Activated CD8-positive, alpha-beta memory T cell treated with anti-CD3 and anti-CD28 coated beads, Interleukin-2, amount 50 U/mL, for 48 hours (primary cell): ENCODE measurements at places on chromosomes 5 and 9.
A peak's percentile ranks its signal among the peaks of the same experiment; 100 is the strongest.

- DNase-seq: no peak
Observed at GRCh38 chr5:168647083-168647482, 67.9 kb upstream of the PANK3 start.

DNA sequence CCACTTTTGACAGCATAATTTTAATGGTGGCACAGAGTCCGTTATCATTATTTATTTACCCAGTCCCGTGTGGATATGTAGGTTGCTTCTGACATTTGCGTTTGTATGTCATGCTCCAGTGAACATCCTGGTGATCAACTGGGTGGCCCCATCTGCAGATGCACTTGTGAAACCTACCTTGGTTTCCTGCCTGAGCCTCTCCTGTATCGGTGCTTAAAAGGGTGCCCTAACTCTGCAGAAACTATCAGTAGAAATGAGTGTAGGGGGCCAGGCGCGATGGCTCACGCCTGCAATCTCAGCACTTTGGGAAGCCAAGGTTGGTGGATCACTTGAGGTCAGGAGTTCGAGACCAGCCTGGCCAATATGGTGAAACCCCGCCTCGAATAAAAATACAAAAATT is 92.1 kb upstream of the IER5L start:
- peak; percentile 61 for DNase-seq

- DNase-seq: no peak
Observed at GRCh38 chr5:424301-425110, 18.5 kb upstream of the EXOC3 start.

DNA sequence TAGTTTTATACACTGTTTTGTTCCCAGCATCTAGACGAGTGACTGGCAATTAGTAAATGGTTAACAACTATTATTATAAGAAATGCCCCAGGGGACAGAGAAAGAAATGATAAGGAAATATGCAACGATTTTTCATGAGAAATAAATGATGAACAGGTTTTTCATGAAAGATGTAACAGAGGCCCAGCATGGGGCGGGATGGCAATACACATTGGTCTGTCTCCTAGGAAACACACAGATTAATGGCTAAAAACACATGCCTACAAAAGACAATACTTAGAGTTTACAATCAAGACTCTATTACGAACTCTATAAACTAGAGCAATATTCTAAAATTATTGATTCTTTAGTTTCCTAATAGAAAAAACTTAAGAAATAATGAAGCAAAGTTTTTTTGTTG is 441.5 kb upstream of the CDH9 start:
- no peak for DNase-seq

DNA sequence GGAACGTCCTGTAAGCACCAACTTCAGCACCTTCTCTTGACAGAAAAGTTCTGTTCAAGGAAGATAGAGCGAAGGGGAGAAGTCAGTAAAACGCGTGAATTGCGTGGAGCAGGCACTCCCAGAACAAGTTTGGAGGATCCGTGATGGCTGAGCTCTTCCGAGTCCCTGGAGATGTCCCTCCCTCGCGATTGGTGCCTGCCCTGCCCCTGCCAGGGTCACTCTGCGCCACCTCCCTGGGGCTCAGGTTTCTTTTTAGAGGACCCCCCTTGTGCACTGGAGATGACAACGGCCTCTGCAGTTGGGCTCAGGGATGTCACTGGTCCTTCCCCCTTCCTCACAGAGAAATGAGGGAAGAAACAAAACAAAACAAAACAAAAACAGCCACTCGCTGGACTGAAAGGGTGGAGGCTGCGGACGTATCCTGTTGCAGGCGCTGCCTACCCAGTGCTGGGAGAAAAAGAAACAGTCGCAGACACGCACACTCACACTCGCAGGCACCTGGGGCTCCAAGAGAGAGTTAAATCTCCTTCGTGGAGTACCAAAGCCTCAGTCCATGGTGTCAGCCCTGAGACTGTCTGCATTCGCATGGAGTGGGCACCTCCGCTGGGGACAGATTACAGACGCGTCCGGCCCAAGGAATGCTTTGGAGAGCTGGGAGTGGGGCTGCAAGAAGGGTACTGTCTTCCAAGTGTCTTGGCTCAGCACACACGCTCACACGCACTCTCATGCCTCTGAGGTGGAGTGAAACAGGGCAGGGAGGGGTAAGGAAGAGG is 512.7 kb downstream of the SLCO4C1 start:
- no peak for DNase-seq

DNA sequence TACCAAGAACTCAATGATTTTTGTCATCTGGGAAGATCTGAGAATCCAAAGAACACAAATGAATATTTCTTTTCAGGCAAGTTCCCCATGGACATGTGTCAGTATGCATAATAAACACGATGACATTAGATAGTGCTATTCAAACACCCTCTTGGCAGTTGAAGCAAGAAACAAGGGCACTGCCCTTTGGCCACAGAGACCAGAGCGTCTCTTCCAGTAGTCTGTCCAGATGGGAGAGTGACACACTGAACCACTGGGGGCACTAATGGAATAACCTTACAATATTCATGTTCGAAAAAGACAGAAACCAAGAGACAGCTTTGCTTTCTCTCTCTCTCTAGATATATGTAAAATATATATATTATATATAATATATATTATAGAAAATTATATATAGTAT is 301.9 kb downstream of the CTNND2 start:
- DNase-seq: no peak

GRCh38 chr9:13292782-13293181 is 13.3 kb upstream of the MPDZ start:
- no peak for DNase-seq

DNA sequence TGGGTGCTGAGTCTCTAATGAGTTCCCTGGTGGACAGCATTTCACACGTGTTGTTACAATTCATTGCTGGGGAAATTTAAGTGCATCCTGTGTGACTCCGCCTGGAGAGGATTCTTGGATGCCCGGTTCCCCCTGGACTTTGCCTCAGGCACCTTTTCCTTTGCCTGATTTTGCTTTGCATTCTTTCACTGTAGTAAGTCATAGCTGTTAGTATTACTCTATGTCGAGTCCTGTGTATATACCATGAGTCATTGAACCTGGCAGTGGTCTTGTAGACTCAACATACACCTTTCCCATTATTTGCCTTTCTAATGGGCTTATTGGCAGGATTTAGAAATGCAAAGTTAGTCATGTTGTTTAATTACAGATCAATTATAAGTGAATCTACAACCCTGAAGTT is 81.9 kb upstream of the DHFR start:
- DNase-seq: no peak

DNA sequence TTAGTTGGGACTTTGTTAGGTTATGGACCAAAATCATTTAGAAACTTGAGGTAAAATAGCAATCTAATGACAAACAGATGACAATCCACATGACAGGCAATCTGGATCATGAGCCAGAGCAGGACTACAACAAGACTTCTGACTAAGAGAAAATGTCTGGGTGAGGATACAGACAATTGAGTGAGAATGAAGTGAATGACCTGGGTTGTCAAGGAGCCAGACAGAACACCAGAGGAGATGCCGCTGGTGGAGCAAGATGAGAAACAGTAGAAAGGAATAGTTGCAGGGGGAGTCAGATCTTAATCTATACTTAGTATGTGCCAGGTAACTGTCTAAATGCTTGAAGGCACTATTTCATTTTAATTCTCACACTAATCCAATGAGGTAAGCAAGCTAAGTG is 277.8 kb downstream of the PRELID2 start:
- no peak for DNase-seq

- DNase-seq: no peak
Observed at GRCh38 chr5:16852251-16853005, 83.7 kb downstream of the MYO10 start.

DNA sequence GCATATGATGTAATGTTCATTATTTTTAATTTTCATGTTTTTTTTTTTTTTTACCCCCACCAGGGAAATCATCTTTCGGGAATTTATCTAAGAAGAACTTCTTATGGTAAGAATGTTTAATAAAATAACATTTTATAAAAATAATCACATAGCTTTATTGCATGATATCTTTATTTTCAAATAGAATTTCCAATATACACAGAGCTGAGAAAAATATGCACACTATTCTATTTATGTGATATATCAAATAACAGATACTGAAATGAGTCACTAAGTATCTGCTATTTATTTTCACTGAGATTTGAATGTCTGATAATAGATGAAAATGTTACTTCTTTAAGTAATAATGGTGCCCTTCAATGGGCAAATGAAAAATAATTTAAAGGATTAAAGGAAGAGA is 1217.3 kb downstream of the MAT2B start:
- DNase-seq: no peak

GRCh38 chr9:98673681-98674080 is 35.1 kb downstream of the GABBR2 start:
- DNase-seq: no peak

- no peak for DNase-seq
Observed at GRCh38 chr5:124550731-124551130, 195.7 kb downstream of the ZNF608 start.

DNA sequence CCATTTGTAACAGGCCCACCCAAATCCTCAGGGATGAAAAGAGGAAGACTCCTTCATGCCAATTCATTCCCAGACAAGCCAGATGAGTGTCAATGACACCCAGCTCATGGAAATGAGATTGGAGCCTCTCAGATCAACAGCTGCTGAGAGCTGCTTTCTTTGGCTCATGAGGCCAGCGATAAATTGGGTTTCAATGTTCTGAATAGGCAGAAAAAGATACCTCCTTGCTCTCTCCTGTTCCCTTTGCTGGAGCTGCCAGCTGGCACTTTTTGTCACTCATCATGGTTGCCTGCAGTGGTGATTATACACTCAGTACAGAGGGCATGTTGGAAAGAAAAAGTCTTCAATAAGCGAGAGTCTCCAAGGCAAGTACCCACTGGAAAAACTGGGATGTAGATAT is 47.1 kb downstream of the SH3RF2 start:
- no peak for DNase-seq

GRCh38 chr5:150400316-150401075 is 12.2 kb downstream of the CD74 start:
- no peak for DNase-seq

DNA sequence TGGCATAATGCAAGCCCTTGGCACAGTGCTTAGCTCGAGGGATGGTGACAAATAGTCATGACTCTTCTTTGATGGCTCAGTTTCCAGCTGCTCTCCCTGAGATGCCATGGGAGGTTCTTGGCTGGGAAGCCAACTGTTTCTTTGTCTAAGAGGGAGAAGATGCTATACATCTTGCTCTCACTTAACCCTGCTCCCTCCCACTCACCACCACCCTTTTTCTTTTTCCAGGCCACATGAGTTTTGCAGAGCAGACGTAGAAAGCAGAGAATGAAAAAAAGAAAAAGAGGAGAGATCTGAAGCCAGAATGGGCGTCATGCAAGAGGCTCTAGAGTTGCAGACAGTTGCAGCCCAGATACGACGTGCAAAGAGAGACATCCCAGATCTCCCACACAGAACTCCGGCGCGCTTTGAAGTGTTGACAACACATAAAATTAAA is 160.5 kb downstream of the FGF18 start:
- no peak for DNase-seq
